Upper lobe of right lung (tissue), 1 donor: ENCODE measurements at places on chromosomes 11 and 22. TPM values are rescaled to one million over a fixed set of nuclear protein-coding genes. Genes with fewer than 3 reads are reported as not detected.

ZBTB3 gene
- total RNA-seq: 12.5 TPM

- no peak overlapping the region for H3K27ac ChIP-seq
- no peaks in the 10 kb centered on the region for H3K36me3 ChIP-seq
- no peaks in the 10 kb centered on the region for H3K27me3 ChIP-seq
These were observed 854.0 kb downstream of the BRD1 start for GRCh38 chr22:48973694-48974041.

LRRN4CL gene
- 2.0 TPM for total RNA-seq

GRCh38 chr11:116052603-116053547 lies 548.7 kb upstream of the CADM1 start:
- DNase-seq: no peak
- H3K4me3 ChIP-seq: no peak overlapping the region
- peaks cover 3% of the 10 kb centered on the region for H3K4me1 ChIP-seq

KRTAP5-8 gene
- not detected for total RNA-seq

DNA sequence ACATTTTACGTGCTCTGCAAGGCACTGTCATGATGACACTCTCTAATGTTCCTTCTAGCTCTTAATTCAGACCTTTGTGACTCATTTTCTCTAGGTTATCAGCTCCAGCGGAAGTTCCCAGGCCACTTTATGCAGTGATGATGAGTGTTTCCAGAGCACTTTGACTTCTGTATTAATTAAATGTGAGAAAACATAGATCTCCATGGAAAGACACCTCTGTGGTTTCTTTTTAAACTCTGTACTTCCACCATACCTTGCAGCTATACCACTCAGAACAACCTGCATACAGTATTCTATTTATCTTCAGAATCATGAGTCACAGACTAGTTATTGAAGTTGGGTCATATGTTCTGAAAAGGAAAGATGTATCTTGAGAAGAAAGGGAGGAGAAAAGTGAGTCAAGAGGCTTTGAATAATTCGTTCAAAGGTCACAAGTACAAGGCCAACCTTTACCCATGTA lies 175.6 kb upstream of the TENM4 start:
- no peak for DNase-seq
- no peaks in the 10 kb centered on the region for H3K4me1 ChIP-seq
- H3K27me3 ChIP-seq: no peaks in the 10 kb centered on the region
- H3K36me3 ChIP-seq: no peaks in the 10 kb centered on the region

SCUBE2 gene
- 9.9 TPM for total RNA-seq

CCDC157 gene
- total RNA-seq: 2.7 TPM

ART5 gene
- total RNA-seq: 1.2 TPM

GRCh38 chr11:47270331-47271271 lies 668 bp downstream of the MADD start:
- peaks cover 35% of the 10 kb centered on the region for H3K4me1 ChIP-seq
- DNase-seq: peak; percentile 67
- H3K36me3 ChIP-seq: peaks cover 19% of the 10 kb centered on the region
- peak overlapping the region; percentile 94 for H3K27ac ChIP-seq
- peak overlapping the region; percentile 80 for H3K4me3 ChIP-seq

EFCAB6 gene
- total RNA-seq: 3.6 TPM

PYGM gene
- 2.0 TPM for total RNA-seq

DNA sequence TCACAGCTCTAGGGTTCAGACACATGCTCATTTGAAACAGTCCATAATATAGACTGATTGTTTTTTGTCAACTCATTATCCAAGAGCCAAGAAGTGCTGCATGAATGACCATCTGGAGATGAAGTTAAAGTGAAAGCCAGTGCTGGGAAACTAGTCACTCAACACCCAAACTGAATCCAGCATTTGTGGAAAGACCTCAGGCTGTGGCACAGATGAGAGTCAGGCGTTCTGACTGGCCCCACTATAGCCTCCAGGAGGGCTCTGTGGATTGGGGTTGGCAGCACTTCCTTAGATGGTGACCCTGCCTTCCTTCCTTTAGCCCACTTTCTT lies 2.1 kb downstream of the FEZ1 start:
- peaks cover 10% of the 10 kb centered on the region for H3K27me3 ChIP-seq
- no peak overlapping the region for H3K27ac ChIP-seq
- no peaks in the 10 kb centered on the region for H3K36me3 ChIP-seq
- no peak overlapping the region for H3K4me3 ChIP-seq
- DNase-seq: no peak
- H3K4me1 ChIP-seq: peaks cover 17% of the 10 kb centered on the region

- H3K36me3 ChIP-seq: no peaks in the 10 kb centered on the region
- H3K27ac ChIP-seq: no peak overlapping the region
- DNase-seq: no peak
- H3K4me1 ChIP-seq: no peaks in the 10 kb centered on the region
- H3K27me3 ChIP-seq: no peaks in the 10 kb centered on the region
These were observed 58.8 kb upstream of the RDX start for GRCh38 chr11:110355011-110355744.

GRCh38 chr11:65425105-65425970 lies 2.7 kb downstream of the NEAT1 start:
- H3K4me1 ChIP-seq: peaks cover 29% of the 10 kb centered on the region
- H3K36me3 ChIP-seq: peaks cover 41% of the 10 kb centered on the region
- H3K27me3 ChIP-seq: no peaks in the 10 kb centered on the region
- DNase-seq: peak; percentile 53
- H3K27ac ChIP-seq: peak overlapping the region; percentile 100
- H3K4me3 ChIP-seq: peak overlapping the region; percentile 98

DNA sequence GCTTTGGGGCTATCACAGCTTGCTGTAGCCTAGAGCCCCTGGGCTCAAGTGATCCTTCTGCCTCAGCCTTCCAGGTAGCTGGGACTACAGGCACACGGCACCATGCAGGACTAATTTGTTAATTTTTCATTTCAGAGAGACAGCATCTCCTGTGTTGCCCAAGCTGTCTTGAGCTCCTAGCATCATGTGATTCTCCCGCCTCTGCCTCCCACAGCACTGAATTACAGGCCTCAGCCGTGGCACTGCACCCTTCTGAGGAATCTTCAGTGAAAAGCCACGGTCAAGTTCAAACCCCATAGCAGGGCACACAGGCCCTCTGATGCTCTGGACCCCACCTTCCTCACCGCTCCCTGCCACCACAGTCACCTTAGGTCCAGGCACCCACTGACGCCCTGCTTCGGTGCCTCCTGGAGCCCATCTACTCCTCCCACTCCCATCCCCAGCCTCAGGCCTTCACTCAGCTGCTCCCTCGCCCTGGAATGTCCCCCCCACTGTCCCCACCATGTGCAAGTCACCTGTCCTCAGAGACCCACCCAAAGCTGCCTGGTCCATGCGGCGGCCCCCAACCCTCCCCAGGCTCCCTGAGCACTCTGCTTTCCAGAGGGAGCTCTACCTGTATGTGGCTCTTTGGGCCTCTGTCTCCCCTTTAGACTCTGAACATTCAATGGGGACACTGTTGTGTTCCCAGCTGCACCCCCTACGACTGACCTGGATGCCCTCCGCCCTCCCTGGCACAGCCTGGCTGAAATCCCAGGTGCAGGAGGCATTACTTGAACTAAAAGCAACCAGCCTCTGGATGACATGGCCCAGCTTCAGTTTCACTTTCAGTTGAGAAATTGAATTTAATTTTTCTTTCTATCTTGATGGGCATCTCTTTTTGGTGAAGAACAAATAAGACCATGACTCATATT lies 1.6 kb downstream of the APOL2 start:
- no peak for DNase-seq
- H3K27me3 ChIP-seq: no peaks in the 10 kb centered on the region
- H3K4me3 ChIP-seq: peak overlapping the region; percentile 69

RFPL1 gene
- not detected for total RNA-seq

MYBPC3 gene
- total RNA-seq: 0.96 TPM

DNA sequence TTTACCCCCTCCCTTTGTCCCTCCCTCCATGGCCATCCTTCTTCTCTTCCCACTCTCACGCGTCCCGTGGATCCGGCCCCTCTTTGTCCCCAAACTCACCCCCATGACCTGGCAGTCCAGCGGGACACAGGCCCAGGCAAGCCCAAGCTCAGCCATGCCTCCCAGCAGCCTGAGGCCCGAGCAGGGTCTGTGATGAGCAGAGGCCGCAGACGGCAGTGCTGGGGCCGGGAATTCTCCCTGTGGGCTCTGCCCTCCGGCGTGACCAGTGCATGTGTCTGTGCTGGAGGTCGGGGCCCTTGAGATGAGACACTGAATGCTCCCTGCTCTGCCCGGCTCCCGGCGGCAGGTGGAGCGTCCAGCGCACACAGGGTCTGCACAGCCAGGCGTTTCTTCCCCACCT lies 237.9 kb downstream of the BRD1 start:
- no peaks in the 10 kb centered on the region for H3K36me3 ChIP-seq
- peaks cover 7% of the 10 kb centered on the region for H3K4me1 ChIP-seq
- H3K4me3 ChIP-seq: no peak overlapping the region

- H3K4me3 ChIP-seq: no peak overlapping the region
- H3K27me3 ChIP-seq: no peaks in the 10 kb centered on the region
- H3K27ac ChIP-seq: peak overlapping the region; percentile 15
- DNase-seq: no peak
These were observed 35.0 kb downstream of the CWC15 start for GRCh38 chr11:94938095-94939055.

DNA sequence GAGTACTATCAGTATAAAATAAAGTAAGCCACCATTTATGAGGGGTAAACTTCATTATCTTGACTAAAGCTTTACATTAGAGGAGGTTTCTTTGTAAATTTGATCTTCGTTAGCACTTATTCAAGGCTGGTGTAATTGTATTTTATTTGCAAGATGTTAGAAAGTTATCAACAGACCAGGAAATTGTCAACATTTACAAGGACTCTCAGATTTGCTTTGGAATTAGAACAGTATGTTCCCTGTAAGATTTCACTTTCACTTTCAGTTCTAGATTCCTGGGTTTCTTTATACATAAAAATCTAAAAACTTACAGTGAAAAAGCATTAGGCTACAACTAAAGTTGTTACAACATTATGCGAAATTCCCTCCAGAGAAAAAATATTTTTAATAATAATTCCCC lies 4.6 kb upstream of the BIRC3 start:
- H3K27ac ChIP-seq: peak overlapping the region; percentile 80
- no peaks in the 10 kb centered on the region for H3K36me3 ChIP-seq
- H3K27me3 ChIP-seq: no peaks in the 10 kb centered on the region
- peaks cover 27% of the 10 kb centered on the region for H3K4me1 ChIP-seq
- no peak for DNase-seq

GRCh38 chr11:925496-926301 lies at the start of gene AP2A2:
TSS of gene AP2A2 (plus strand) at chr11:925870. CDS start at chr11:926022, 152 bp downstream.
- H3K4me1 ChIP-seq: peaks cover 40% of the 10 kb centered on the region
- H3K27me3 ChIP-seq: no peaks in the 10 kb centered on the region
- peak within 1 kb of the TSS; percentile 60 for H3K4me3 ChIP-seq
- peaks cover 4% of the 10 kb centered on the region for H3K36me3 ChIP-seq

- H3K4me1 ChIP-seq: no peaks in the 10 kb centered on the region
- no peak overlapping the region for H3K27ac ChIP-seq
- DNase-seq: no peak
- H3K27me3 ChIP-seq: peaks cover 11% of the 10 kb centered on the region
- no peak overlapping the region for H3K4me3 ChIP-seq
These were observed 1336.4 kb downstream of the TBC1D22A start for GRCh38 chr22:48098921-48099245.

GRCh38 chr11:104946907-104947306 lies 21.5 kb downstream of the CASP4 start:
- H3K4me3 ChIP-seq: no peak overlapping the region
- no peak overlapping the region for H3K27ac ChIP-seq
- no peaks in the 10 kb centered on the region for H3K4me1 ChIP-seq
- H3K36me3 ChIP-seq: peaks cover 96% of the 10 kb centered on the region
- DNase-seq: no peak
- H3K27me3 ChIP-seq: no peaks in the 10 kb centered on the region

DNA sequence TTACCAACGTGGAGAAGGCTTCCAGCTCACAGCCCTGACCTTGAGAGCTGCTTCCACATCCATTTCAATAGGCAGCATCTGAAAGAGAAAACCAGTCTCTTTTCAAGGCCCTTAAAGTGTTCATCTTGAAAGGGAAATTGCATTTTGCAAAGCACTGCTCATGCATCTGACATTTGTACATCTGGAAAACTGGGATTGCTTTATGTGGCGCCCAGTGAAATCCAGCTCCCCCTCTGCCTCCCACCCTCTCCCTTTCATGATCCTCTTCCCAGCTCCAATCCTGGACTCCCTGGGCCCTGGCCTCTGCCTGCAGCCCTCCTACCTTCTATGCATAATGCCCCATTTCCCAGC lies 17.4 kb downstream of the TP53AIP1 start:
- H3K4me3 ChIP-seq: no peak overlapping the region
- H3K4me1 ChIP-seq: no peaks in the 10 kb centered on the region
- no peak for DNase-seq
- no peak overlapping the region for H3K27ac ChIP-seq
- H3K27me3 ChIP-seq: peaks cover 3% of the 10 kb centered on the region
- H3K36me3 ChIP-seq: no peaks in the 10 kb centered on the region

GRK3 gene
- total RNA-seq: 26.0 TPM

- peak overlapping the region; percentile 61 for H3K4me3 ChIP-seq
- DNase-seq: peak; percentile 86
- H3K27ac ChIP-seq: peak overlapping the region; percentile 87
- H3K4me1 ChIP-seq: peaks cover 16% of the 10 kb centered on the region
- H3K36me3 ChIP-seq: no peaks in the 10 kb centered on the region
These were observed 1.4 kb downstream of the CDC42BPG start for GRCh38 chr11:64842851-64843685.
